AG04449 (cell line): ENCODE measurements at places on chromosomes 3 and 15.

DNA sequence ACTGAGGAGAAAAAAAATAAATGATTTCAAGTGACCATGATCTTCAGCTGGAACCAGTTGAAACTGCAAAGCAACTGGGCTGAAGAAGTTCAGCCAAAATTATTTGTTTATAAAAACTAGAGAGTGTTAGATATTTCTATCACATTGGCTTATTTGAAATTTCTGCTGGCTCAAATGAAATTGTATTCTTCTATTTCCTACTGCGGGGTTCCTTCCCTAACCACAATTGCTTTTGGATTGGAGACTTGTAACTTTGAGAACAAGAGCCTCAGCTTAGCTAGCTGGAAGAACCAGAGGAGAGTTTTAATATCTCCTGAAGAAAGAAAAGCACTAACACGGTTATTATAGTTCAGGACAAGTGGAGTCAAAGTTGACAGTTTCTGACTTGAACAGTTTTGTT lies 31.1 kb downstream of the AGTR1 start:
- DNase-seq, result no peak

- DNase-seq, result peak; percentile 41
These were observed 103.6 kb upstream of the THSD4 start for GRCh38 chr15:71011503-71012155.

- DNase-seq, result no peak
These were observed 193.6 kb downstream of the UBE2E2 start for GRCh38 chr3:23396746-23397145.

- DNase-seq, result no peak
These were observed 52.1 kb downstream of the VGLL4 start for GRCh38 chr3:11591391-11592282.

GRCh38 chr15:55247311-55247710 lies 42.3 kb downstream of the RAB27A start:
- no peak for DNase-seq

GRCh38 chr15:71565631-71566160 lies 244.7 kb upstream of the NR2E3 start:
- DNase-seq, result no peak

DNA sequence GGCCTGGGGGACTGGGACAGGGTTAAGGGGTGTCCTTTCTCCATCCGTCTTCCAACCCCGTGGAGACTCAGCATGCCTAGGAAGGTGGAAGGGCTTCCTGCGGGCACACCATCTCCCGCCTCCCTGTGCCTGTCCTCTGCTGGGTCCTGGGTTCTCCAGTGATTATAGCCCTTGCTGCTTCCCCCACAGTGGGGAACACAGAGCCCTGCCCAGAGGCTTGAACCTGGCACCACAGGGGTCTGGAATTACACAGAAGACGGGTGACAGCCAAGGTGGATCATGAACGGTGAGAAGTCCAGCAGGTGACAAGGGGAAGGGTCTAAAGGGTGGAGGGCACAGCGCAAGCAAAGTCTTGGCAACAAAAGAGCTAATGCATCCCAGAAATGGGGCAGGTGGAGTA lies 6.2 kb upstream of the SEMA3B start:
- DNase-seq, result no peak

- DNase-seq, result no peak
These were observed 61.9 kb downstream of the SMAD3 start for GRCh38 chr15:67127331-67127664.

DNA sequence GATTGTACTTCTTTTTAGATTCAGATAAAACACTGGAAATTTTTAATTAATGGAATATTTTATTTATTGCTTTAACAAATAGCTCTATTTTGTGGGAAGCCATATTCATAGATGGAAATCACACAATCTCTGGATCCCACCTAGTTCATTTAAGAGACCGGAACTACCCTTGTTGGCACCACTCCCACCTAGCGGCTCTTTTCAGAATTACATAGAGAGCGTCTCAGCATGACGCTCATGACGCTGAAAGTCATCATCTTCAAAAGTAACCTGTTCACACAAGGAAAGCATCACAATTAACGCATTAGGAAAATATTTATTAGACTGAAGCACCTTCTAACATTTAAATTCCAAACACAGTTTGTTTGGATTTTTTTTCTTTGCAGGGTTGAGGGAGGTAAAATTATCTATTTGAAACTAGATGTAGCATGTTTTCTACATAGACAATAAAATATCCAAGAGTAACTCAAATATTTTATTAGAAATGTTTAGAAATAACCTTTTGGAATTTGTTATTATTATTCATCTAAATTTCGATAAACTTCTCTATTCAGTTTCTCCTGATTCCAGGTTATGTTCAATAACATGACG lies 214.9 kb upstream of the ARRDC4 start:
- DNase-seq, result no peak

- no peak for DNase-seq
These were observed 10.1 kb downstream of the USP3 start for GRCh38 chr15:63514531-63514943.

DNA sequence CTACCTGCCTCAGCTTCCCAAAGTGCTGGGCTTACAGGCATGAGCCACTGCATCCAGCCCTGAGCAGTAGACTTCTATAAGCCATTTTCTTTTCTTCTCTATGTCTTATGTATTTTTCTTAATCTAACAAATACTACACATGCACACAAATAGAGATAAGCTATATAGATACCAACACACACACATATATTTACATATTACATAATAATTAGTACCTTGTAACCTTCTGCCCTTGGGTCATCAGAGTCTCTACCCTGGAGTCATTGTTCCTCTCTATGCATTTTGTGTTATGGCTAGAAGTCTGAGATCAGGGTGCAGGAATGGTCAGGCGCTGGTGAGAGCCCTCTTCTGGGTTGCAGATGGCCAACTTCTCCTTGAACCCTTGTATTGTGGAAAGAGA lies 154.0 kb upstream of the PTPRG start:
- DNase-seq, result no peak

- DNase-seq, result no peak
These were observed 31.0 kb downstream of the MAP2K1 start for GRCh38 chr15:66417736-66418135.

DNA sequence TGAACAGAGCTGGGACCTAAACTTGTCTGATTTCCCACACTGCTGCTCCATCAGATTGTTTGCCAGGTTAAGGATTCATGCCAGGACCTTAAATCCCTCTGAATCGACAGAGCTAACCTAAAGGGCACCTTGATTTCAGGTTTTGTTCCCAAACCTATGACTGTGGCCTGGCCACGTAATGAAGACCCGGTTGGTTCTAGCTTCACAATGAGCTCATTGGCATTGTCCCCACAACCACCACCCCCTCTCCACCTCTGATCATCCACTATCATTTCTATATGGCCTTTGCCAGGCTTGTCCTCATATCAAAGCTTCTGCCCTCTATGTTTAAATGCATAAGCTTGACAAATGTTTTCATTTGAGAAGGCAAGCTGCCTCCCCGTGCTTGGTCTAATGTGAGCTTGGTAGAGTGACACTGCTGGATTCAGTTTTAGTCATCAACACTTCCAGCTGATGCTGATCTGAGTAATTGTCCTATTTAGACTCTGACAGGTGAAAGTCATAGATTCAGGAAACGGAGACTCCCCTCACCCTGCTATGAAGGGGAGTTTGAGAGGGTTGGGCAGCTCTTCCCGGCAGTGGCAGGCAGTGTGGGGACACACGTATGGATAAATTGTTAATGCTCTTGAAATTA lies 407.1 kb upstream of the CFAP20DC start:
- DNase-seq, result no peak

DNA sequence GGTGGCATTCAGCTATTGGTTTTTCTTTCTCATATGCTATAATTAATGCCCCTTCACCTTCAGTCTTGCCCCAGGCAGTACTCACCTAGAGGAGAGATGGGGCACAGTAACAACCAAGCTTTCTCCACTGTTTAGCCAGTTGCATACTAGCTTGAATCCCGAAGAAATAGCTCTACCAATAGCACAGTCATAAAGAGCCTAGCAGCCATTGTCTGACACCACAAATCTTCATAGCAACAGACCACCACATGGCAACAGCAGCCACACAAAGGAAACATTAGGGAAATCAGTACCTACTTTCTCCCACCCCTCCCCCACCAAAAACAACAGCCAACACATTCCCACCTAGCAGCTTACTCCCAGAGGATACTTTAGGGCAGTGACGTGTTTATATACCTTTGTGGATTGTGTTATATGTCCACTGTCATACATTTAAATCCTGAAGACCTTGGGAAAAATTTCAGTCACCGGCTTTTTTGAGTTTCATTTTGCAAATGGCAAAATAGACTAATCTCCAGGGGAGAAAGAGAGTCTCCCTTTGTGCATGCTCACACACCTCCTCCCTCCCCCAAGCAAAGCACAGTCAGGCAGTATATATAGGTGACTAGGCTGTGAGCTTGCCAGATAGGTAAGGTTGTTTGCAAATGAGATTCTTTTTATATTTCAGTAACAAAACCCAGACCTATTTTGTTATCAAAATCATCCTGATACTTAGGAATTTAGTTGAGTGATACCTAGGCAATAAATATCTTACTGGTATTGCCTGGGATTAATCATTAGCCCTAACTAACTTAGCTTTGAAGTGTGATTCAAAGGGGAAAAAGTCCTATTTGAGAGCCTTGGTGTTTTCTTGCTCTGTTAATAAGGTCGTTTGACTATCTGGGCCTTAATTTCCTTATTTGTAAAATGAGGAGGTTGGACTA lies 140.6 kb downstream of the RBPMS2 start:
- DNase-seq, result no peak

- no peak for DNase-seq
These were observed 19.9 kb upstream of the UBE2E1 start for GRCh38 chr3:23785882-23786281.

DNA sequence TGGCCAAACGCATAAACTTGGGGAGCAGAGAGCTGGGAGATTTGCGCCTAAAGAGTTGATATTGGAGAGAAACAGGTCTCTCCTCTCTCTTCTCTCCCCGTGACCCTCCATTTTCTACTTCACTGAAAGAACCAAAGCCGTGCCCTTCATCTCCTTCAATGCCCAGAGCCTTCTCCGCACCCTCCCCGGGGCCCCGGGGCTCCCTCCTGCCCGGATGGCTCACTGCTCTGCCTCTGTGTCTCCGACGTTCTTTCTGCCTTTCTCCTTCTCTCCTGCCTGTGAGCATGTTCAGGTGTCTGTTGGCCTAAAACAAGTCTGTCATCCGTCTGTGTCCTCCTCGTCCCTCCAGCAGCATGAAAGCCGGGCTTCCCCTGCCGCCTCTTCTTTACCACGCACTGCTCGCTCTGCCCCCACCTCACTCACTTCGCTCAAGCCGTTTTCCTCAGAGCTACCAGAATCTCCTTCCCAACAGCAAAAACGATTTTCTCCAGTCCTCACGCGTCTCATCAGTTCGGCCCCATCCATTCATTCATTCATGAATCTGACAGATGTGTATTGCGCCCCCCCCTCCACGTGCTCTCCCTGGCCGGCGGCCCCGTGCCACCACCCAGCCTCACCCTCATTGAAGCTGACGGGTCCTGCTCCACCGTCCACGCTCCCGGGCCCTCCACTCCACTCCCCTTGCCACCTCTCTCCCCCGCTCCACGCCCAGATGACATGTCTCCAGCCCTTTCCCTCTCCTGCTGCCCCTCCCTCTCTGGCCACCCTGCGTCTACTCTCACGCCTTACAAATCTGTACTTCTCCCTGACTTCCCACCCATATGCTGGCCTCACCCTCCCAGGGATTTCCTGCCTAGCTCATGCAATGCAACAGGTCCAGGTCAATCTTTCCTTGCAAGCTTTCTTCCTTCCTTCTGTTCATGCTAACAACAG lies 10.2 kb downstream of the MUC4 start:
- no peak for DNase-seq

- DNase-seq, result no peak
These were observed 28.6 kb upstream of the ITPKA start for GRCh38 chr15:41464889-41465580.

- DNase-seq, result no peak
These were observed 52.8 kb downstream of the SEMA5B start for GRCh38 chr3:122974764-122975162.

- DNase-seq, result no peak
These were observed at the start of gene ACKR4 for GRCh38 chr3:132596816-132597433. ACKR4 (plus strand) TSS chr3:132597270; CDS start chr3:132600398, 3,128 bp downstream.

- DNase-seq, result no peak
These were observed 80.5 kb downstream of the USF3 start for GRCh38 chr3:113615976-113616375.

- no peak for DNase-seq
These were observed 365.1 kb upstream of the PLSCR5 start for GRCh38 chr3:146970236-146970635.

DNA sequence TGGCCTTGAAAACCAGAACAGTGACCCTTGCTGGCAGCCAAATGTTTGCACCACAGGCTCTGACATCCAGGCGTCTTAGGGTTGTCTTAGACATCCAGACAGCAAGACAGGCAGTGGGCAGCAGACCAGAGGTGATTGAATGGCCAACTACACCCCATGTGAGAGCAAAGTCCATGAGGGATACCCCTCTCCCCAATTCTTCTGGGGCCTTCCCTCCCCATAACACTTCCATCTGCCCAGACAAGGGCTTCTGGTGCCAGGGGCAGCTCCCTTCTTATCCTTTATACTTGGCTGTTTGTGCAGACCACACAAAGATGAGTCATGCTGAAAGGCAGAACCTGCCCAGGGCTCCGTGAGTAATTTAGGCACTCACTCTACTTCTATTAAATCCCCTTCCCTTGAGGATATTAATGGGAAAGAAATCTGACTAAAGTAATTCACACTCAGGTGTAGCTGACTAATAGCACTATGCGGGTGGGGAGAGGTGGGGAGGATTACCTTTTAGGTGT lies 257.9 kb downstream of the UACA start:
- DNase-seq, result no peak

GRCh38 chr3:63207066-63207590 lies 71.0 kb upstream of the SYNPR start:
- no peak for DNase-seq

DNA sequence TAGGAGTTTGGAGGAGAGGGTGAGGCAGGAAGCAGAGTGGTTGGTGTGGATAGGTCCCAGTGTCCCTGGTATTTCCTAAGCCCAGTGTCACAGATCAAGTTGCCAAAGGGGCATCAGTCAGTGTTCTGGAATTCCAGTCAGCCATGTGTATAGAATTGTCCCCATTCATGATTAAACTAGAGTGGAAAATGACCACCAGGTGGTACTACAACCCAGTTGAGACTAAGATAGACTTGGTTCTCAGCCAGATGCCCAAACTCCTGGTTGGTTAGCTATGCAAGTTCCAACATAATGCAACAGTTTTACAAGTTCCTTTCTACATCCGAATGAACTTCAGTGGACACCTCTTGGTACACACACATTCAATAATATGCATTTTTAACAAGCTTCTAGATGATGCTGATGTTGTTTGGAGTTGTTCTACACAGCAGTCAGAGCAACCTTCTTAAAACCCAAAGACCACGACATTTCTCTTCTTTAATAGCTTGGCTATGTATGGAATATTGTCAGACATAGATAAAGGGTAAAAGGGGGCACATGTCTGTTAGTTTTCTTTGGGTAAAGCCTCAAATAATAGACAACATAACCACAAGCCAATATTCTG lies 8.4 kb upstream of the ATR start:
- DNase-seq, result no peak

GRCh38 chr3:50347187-50347813 lies 1.8 kb upstream of the ZMYND10 start:
- no peak for DNase-seq
